Globus pallidus (tissue), 1 donor: ENCODE measurements at places on chromosomes 12 and 14.

DNA sequence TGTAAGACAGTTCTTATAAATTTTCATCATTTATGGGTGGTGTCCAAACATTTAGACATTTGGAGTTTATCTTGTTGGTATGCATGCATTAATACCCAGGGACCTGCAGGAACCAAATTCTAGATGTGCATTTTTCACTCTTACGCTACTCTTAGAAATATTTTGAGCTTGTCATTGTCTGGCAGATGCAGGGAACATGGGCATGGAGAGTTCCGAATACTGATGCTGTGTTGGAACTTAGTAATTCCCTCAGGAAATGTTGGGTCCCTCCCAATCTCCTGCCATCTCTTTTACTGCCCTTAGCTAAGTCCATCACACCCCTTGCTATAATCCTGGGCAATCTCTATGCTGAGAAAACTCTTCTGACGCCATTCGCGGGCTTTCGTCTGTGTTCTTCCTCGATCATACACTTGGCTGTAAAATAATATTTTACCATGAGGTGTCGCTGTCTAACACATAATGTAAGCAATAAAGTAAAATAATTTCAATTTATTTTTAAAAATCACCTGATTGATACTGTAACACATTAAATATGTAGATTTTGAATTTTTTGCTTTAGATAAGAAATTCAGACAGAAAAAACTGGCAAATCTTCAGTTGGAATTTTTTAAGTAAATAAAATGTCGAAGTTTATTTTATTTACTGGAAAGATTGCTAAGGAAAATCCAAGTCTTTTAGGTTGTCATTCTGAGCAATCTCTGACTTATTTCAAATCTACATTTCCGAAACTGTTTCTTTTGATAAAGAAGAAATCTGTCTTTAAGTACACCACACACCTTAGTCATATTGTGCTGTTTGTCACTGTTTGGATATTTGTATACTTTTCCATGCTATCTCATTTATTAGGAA, 304.1 kb upstream of the SSTR1 start:
- DNase-seq = peak; percentile 21

- no peak for DNase-seq
Measured at GRCh38 chr14:94532447-94532846, 23.2 kb upstream of the SERPINA12 start.

GRCh38 chr12:45674181-45674977, 55.1 kb upstream of the ARID2 start:
- no peak for DNase-seq

GRCh38 chr12:50546441-50547318, 41.9 kb downstream of the DIP2B start:
- DNase-seq = no peak

- no peak for DNase-seq
Measured at GRCh38 chr14:75607842-75608640, 29.6 kb downstream of the FLVCR2 start.

GRCh38 chr14:90756755-90757345, 59.4 kb downstream of the TTC7B start:
- peak; percentile 63 for DNase-seq

DNA sequence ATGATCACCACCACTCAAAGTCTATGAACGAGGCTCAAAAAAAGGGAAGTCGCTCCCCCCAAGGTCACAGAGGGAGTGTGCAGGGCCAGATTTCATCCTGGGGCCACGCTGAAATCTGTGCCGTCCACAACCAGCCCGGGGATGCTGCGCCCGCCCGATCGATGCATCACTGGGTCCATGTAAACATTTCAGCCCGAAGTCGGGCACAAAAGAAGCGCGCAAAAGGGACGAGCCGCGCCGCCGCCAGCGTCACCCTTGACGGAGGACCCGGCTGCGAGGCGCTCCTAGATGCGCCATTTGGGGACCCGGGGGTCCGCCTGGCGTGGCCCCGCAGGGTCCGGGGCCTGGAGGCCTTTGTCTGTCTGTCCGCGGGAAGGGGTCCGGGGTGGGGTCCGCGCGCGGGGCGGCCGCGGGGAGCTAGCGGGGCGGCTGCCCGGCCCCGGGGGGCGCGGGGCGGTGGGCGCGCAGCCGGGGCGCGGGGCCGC, 503 bp downstream of the FBXO21 start:
- peak; percentile 38 for DNase-seq

- DNase-seq = no peak
Measured at GRCh38 chr12:108357834-108358579, 18.9 kb upstream of the CMKLR1 start.

DNA sequence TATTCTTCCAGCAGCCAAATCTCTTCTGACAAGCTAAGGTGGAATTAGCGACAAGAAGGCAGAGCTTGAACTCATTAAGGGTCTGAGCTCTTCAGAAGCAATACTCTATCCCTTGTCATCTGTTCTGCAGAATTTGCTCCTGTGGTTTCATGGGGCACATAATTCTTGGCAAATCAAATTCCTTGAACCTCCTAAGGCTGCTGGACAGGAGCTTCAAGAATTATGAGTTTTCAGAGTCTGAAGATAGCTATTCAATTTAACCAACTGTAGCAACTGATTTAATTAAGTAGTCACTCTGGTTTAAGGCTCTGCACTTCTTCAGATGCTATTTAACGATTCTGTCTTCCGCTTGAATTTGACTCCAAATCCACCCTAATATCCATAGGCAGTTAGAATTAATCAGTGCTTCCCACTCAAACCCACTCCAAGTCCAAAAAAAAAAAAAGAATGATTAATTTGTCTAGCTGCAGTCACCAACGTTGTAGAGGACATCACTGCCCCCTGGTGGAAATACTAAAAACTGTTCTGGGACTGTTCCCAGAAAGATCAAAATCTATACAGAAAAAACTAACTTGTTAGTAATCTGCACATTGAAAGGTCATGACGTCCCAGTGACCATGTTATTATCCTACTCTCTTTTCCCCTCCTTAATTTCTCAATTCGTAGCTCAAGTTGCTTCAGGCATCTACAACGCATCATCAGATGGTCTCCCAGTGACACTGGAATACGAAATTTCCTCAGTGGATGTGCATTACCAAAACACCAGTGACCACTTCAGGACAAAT, 169.9 kb downstream of the KIF21A start:
- peak; percentile 29 for DNase-seq

DNA sequence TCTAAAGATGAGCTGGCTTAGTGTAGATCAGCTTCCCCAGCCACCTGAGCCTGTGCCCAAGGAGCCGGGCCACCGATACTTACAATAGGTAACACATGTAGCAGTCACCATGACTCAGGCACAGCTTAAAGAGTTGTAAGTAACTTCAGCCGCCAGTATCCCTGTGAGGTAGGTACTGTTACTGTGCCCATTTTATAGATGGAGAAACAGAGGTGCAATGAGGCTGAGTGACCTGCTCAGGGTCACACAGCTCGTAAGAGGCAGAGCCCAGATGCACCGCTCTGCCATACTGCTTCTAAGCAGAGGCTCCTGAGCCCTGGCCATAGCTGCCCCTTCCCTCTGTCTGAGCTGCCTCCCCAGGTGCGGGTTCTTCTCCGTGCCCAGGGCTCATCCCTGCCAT, 58.5 kb downstream of the IQSEC3 start:
- no peak for DNase-seq

GRCh38 chr12:79567175-79567563, 123.6 kb downstream of the PAWR start:
- DNase-seq = no peak

- DNase-seq = no peak
Measured at GRCh38 chr12:113659015-113659414, 187.3 kb upstream of the LHX5 start.

DNA sequence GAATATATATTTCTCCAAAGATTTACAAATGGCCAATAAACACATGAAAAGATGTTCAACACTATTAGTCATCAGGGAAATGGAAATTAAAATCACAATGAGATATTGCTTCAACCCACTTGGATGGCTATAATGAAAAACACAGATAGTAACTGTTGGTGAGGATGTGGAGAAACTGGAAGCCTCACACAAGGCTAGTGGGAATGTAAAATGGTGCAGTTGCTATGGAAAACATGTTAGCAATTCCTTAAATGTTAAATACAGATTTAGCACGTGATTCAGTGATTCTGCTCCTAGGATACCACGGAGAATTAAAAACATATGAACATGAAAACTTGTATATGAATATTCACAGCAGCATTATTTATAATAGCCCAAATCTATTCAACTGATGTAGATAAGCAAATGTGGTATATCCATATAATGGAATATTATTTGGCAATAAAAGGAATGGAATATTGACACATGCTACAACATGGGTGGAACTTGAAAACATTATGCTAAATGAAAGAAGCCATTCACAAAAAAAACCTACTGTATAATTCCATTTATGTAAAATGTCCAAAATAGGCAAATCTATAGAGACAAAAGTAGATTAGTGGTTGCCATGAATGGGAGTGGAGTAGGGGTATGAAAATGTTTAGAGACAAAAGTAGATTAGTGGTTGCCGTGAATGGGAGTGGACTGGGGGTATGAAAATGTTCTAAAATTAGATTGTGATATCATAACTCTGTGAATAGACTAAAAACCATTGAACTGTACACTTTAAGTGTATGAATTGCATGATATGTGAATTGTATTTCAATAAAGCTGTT, 227.1 kb upstream of the DDHD1 start:
- no peak for DNase-seq

DNA sequence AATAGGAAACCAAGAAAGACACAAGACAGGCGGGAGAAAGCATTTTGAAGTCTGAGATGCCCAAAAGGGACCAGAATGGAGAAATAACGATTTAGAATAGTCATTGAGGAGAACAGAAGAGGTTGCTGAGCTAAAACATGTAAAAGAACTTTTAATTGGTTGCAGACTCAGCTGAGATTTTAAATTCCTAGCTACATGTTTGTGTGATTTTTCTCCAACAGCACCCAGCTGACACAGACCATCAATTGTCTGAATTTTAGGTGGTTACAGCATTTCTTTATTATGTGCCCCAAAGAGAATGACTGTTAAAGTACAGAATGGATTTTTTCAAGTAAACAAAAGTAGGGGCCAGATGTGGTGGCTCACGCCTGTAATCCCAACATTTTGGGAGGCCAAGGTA, 50.3 kb downstream of the BAZ1A start:
- DNase-seq = no peak

- no peak for DNase-seq
Measured at GRCh38 chr12:104549815-104550480, 93.2 kb downstream of the CHST11 start.

- no peak for DNase-seq
Measured at GRCh38 chr14:23443881-23444280, 8.4 kb upstream of the MYH7 start.

DNA sequence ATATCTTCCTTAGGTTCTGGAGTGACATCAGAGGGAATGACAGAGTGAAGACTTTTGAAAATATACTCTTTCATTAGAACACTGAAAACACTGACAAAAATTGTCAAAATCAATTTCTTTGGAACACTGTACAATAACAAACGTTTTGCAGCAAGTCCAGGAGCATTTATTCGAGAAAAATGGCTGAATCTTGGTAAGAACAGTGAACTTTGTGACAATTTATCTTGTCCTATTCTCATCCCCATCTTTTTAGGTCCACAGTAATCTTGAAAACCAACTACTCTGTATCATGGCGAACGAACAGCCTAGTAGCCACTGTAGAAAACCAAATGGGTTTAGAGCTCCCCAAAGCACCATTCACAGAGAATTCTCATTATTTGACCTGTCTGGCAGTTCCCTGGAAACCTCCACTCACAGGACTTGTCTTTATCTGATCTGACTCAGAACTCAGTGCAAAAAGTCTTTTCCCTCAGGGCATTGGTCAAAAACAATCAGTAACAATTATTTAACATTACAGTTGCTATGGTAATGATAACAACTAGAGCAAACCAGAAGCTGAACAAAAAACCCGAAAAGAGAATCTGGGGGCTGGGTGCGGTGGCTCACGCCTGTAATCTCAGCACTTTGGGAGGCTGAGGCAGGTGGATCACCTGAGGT, 20.3 kb upstream of the PPP2R5E start:
- DNase-seq = no peak

- no peak for DNase-seq
Measured at GRCh38 chr12:18837025-18837424, 99.1 kb downstream of the CAPZA3 start.

DNA sequence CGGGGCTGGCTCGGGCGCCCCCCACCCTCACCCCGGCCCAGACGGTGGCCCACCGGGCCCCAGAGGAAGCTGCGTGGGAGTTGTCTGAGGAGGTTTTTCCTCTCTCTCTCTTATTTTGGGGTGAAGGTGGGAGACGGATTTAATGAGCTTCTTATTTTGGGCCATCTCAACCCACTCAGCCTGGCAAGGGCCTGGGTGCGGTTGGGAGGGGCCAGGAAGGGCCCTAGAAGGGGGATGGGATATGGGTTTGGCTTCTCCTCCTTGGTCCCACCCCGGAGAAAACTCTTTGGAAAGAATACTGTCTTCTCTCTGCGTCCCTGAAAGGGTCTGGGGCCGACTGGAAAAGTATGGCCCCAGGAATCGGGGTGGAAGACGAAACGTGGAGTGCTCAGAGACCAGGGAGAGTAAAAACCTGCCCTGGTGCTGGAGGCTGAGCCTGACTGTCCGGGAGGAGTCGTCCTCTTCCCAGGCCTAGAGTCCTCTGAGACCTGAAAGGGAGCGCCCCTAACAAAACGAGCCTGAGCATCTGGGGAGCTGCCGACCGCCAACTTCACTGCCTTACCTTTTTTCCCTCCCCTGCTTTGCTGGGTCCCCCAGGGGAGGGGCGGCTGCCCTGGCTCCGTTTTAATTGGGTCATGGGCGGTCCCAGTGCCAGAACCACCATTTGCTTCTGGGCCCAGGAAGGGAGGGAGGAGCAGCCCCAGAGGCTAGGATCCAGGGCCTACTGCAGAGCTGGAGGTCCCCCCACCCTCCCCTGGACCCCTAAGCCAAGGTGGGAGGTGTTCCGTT, 1.6 kb downstream of the MMP14 start:
- no peak for DNase-seq

DNA sequence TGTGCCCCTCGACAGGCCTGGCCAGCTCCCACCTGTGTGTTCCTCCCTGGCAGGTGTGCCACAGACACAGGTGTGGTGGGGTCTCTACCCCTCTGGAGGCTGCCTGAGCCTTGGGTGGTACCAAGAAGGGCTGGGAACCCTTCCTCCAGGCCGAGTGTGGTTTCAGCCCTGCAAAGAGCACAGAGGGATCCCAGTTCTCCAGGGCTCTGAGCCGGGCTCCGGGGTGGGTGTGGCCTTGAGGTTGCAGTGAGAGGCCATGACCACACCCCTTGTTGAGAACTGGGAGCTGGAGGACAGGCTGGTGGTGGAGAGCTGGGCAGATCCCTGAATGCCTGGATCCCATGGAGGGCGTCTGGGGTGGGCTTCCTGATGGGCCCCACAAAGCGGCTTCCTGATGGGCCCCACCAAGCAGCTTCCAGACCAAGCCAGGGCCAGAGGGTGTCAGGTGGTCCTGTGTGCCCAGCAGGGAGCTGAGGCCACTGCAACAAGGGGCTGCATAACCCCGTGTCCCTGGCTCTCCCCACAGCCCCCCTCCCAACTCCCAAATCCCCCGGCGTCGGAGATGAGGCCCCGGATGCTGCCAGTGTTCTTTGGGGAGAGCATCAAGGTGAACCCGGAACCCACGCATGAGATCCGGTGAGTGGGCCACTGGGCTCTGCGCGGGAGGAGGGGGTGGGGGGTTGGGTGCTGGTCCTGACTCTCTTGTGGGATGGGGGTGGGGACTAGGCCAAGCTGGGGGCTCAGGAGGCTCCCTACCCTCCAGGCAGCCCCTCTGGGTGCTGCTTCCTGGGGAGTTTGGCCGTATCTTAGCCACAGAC, 16.6 kb downstream of the RFLNA start:
- no peak for DNase-seq
